ENCODE measurements at places on chromosomes 3 and 15.
A peak's percentile ranks its signal among the peaks of the same experiment; 100 is the strongest.

DNA sequence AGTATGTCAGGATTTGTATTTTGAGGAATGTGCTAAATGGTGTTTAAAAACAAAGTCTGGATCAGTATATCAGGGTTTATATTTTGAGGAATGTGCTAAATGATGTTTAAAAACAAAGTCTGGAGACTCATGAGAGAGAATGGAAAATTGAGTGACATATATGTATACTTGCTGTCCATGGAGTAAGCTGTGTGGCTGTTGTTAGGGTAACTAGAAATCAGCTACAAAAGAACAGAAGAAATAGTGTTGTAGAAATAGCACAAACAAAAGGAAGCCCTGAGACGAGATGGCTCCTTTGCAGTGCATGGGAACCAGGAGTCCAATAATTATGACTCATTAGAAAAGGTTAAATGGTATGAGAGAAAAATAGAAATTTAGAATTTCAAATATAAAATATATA, 282.7 kb upstream of the MANF start:
- no peak for DNase-seq

- DNase-seq = no peak
Observed at GRCh38 chr3:60573494-60573893, 677.8 kb downstream of the FHIT start.

DNA sequence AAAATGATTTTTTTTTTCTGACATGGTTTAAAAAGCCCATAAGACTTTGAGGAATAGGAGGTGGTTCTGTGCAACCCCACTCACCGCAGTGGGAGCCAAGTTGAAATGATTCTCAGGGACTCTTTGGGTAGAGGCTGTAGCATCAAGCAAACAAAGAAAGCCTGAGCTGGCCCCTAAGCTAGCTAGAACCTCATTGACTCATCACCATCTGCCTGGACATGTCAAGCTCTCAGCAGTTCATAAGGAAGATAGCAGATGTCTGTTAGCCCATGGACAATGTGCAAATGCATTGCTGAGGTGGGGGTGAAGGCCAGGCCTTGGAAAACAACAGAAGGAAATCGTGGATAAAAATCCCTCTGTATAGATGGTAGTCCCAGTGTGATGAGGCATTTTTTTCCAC, 234.8 kb downstream of the NR2F2 start:
- DNase-seq = no peak

GRCh38 chr3:141371882-141372281, 3.6 kb downstream of the ZBTB38 start:
- no peak for DNase-seq

- DNase-seq = no peak
Observed at GRCh38 chr3:52095990-52096775, 39.8 kb upstream of the DUSP7 start.

GRCh38 chr3:47512416-47513124, 942 bp downstream of the ELP6 start:
- peak; percentile 67 for DNase-seq

GRCh38 chr3:125431391-125431790, 56.3 kb upstream of the ZNF148 start:
- no peak for DNase-seq

- peak; percentile 47 for DNase-seq
Observed at GRCh38 chr3:172915911-172916514, 165.5 kb downstream of the ECT2 start.

- DNase-seq = no peak
Observed at GRCh38 chr3:56042326-56042951, 425.8 kb downstream of the ERC2 start.

Data from endodermal cell (in vitro differentiated cells).